ENCODE measurements at places on chromosomes 3 and 15.

GRCh38 chr15:63519041-63519440 is 14.6 kb downstream of the USP3 start:
- DNase-seq = no peak

GRCh38 chr3:171772427-171773056 is 37.7 kb downstream of the PLD1 start:
- DNase-seq = peak; percentile 2

DNA sequence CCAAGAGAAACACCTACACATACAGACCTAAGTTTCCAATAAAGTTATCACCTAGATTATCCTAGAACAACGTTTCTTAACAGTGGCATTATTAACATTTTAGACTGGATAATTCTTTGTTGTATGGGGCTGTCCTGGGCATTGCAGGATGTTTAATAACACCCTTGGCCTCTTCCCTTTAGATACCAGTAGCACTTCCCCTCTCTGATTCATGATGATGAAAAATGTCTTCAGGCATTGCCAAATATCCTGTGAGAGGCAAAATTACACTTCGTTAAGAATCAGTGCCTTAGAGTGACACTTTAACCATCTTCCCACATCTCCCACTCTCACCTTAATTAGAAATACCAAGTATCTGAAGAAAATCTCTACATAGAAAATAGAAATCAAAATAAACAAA is 352.6 kb downstream of the CGGBP1 start:
- no peak for DNase-seq

GRCh38 chr3:108513961-108514360 is 3.6 kb upstream of the MYH15 start:
- DNase-seq = no peak

GRCh38 chr3:9701006-9701405 is 2.6 kb upstream of the CPNE9 start:
- no peak for DNase-seq

- DNase-seq = no peak
Measured at GRCh38 chr3:294096-294495, 97.5 kb downstream of the CHL1 start.

GRCh38 chr15:65958835-65959234 is 89.5 kb downstream of the RAB11A start:
- DNase-seq = no peak

- DNase-seq = peak; percentile 71
Measured at GRCh38 chr3:57227204-57227929, at the start of gene APPL1. Gene APPL1, plus strand, starts transcription at chr3:57227729. Its CDS starts 155 bp downstream, at chr3:57227884.

DNA sequence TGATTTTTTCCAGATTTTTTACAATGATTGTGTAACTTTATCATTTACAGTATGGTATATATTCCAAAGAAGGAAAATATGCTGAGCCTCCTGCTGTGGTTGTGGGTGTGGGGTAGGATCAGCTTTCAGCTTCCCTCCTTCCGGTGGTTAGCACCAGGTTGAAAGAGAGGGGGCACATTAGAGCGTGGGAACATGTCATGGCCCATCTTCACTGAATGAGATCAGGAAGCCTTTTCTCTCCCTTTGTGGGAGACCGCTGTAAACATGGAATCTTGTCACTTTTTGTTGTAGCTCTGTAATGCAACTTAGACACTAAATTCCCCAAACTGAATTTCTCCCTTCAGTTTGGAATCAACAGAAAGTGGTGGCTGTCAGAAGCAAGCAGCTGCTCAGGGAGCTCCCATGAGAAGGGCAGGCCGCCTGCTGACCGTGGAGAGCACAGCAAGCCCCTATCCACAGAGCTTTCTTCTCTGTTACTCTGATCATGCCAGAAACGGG is 86.7 kb upstream of the LIMD1 start:
- DNase-seq = no peak

DNA sequence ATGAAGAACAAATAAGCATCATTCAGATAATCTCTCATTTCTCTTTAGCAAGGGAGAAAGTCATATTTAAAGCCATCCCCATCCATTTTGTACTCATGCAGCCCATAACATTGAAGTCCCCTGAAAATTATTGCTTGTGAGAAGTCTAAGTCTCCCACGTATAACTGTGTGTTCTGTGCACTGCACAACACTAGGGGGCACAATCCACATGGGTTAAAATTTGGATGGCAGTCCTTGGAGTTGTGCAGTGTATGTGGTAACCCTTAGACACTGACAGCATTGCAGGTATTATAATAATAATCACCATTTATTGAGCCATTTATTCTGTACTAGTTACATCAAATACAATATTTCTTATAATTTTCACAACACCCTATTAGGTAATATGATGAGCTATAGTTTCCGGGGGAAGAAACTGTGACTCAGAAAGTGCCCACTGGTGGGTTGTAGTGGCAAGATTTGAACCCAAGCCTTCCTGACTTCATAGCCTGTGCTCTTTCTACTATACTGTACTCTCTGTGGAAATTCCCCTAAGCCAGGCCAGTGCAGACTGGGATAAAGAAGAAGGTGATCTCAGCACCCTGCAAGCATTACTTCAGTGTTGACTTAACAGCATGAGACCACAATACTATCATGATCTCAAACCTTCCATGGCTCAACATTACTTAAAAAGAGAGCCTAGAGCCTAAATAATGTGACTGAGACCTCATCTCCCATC is 15.7 kb downstream of the KCNAB1 start:
- DNase-seq = no peak

- no peak for DNase-seq
Measured at GRCh38 chr3:147119346-147119745, 287.0 kb downstream of the ZIC4 start.

- DNase-seq = no peak
Measured at GRCh38 chr15:26702381-26702780, 70.5 kb downstream of the GABRB3 start.

DNA sequence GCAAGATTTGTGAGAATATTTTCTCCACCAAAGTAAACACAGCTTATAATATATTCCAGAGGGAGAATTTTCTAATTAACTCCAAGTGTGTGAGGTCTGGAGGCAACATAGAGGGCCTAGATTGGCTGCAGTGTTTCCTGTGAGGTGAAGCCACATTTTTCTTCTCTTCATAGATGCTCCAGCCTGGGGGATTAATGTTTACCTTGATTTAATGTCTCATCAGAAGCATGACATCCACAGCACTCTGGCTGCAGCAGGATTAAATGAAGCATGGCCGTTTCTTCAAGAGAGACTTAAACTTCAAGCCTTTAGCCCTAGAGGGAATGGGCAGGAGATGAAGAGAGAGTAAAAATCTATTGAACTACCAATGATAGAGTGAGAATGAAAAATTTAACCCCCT is 137.9 kb upstream of the ZBTB20 start:
- no peak for DNase-seq

GRCh38 chr15:31488437-31489204 is 162.0 kb downstream of the KLF13 start:
- DNase-seq = no peak

DNA sequence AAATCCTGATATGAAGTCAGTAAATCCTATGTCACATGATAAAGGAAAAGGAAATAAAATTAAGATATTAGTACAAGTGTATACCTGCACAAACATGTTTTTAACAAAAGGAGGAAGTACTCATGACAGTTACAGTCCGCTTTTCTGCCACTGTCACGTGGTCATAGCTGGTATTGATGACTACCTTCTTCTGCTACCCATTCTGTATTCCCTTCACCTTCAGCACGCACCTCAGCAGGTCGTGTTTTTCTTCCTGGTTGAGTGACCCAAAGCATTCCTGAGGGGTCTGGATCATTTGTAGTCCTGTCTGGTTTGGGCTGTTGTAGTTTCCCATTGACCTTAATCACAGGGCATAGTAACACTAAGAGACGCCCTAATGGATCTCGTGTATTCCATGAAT is 35.3 kb upstream of the P2RY12 start:
- no peak for DNase-seq

GRCh38 chr3:170338690-170339340 is 18.7 kb upstream of the SKIL start:
- no peak for DNase-seq

- no peak for DNase-seq
Measured at GRCh38 chr15:41233367-41233771, 2.3 kb downstream of the CHP1 start.

DNA sequence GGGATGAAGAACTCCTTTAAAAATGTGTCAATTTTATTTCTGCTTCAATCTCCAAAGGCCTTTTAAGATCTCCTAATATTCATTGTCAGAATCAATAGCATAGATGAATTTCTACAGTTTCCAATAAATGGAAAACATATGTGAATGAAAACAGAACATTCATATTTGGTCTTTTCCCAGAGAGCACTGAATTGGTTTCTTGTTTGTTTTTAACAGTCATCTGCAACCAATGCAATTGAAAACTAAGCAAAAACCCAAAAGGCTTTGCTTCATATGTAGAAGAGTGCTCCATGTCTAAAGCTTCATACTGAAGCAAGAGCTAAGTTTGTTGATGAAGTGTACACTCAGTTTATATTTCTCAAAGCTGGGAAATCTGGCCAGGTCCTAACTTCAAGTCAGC is 426.5 kb upstream of the CDIN1 start:
- no peak for DNase-seq

DNA sequence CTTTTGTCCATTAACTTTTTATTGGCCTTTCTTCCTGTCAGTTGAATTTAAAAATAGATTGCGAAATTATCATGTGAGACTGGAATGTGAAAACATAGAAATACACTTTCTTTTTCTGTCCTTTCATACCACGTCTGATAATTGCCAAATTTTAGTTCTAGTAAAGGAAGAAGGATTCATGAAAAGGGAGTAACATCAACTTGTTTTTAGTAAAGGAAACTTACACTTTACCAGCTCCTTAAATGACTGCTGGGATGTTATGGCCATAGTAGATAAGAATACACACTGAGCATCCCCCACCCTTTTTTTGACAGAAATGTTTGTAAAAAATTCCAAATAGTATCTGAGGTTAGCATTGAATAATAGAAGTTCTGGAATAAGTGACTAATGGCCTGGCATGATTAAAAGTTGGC is 137.9 kb downstream of the NEO1 start:
- no peak for DNase-seq

- DNase-seq = no peak
Measured at GRCh38 chr3:136078421-136079364, 113.2 kb downstream of the PPP2R3A start.

GRCh38 chr15:100934726-100935125 is 15.6 kb downstream of the LRRK1 start:
- DNase-seq = no peak

DNA sequence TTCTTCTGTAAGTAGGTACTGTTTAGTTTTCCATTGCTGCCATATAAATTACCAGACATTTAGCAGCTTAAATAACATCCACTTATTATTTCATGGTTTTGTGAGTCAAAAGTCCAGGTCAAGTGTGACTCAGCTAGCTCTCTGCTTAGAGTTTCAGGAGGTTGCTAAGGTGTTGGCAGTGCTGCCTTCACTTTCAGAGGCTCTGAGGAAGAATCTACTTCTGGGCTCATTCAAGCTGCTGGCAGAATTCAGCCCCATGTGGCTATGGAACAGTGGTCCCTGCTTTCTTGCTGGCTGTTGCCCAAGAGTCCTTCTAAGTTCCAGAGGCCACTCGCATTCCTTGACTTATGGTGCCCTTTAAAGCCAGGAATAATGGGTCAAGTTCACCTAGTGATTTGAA is 4.5 kb downstream of the CFAP44 start:
- DNase-seq = no peak

DNA sequence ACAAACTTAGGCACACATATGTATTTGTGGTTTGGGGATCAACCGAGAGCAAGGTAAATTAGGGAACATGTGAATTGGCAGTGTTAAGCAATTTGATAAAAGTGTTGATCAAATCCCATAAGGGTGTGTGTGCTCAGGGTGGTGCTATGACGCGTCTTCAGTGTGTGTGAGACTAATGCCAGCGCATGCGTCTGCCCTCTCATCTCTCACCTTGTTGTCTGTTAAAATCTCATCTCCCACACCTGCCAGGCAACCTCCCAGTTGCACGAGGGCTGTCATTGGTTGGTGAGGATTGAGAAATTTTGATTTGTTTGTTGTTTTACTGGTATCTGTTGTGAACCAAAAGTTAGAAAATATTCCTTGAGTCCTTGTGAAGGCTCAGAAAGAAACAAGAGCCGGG is 137.2 kb upstream of the ICE2 start:
- no peak for DNase-seq

- DNase-seq = no peak
Measured at GRCh38 chr15:70503798-70504298, 259.5 kb downstream of the UACA start.

DNA sequence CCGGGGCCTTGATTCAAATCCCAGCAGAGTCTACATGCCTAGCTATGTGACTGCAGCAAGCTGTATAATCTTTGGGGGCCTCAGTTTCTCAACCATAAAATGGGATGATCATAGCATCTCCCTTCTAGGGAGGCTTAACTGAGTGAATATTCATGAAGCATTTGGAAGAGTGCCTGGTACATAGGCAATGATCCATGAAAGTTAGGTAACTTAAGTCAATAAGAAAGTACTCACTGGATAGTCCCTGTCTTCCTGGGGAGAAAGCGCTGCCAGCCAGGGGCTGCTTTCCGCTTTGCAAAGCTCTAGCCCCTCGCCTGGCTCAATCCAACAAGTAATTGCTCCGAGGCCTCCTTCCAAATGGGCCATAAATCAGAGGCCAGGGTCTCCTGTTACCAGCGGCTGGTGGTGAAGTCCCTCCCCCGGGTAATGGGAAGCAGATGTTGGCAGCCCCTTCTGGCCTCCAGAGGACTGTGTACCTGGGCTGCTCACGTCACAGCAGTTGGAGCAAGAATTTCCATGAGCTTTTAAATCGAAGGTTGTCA is 521.9 kb upstream of the PROK2 start:
- DNase-seq = no peak

- DNase-seq = no peak
Measured at GRCh38 chr3:11285471-11285870, 13.3 kb downstream of the ATG7 start.

- DNase-seq = no peak
Measured at GRCh38 chr3:186287711-186288110, 74.3 kb downstream of the DGKG start.

DNA sequence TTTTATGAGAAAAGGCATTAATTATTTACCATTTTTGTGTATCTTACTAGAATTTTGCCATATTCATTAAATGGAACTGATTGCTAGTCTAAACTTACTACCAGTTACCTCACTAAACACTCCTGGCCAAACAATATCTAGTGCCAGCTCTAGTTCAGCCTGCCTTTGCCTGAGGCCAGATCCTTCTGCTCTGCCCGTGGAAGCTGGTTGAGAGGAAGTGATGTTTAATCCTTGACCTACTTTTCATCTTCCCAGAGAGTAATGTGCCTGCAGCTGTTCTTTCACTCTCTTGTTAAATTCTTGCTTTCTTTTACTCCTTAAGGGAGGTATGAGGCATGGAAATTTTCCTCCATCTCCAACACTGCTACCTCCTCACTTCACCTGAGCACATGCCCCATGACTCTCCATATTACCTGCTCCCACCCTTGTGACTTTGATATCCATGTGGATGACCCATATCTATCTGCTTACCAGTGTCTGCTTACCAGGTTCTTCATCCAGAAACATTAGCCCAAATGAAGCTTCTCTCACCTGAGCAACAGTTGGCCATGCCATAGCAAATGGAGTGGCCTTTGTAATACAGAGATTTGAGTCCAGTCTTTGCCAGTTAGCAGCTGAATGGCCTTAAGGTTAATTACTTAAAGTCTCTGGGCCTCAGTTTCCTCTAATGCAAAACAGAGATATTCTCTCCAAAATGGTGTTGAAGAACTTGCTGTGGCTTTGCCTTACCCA is 53.4 kb downstream of the UBE2E1 start:
- no peak for DNase-seq

Data from activated naive CD4-positive, alpha-beta T cell (primary cell).